Eye (tissue), 1 donor: ENCODE measurements at places on chromosomes 1 and 21.
A peak's percentile ranks its signal among the peaks of the same experiment; 100 is the strongest.

GRCh38 chr1:173507205-173507846, 30.2 kb downstream of the PRDX6 start:
- peak; percentile 86 for DNase-seq

- DNase-seq = no peak
Observed at GRCh38 chr1:13783551-13783950, 83.6 kb downstream of the PRDM2 start.

- peak; percentile 6 for DNase-seq
Observed at GRCh38 chr1:74729741-74730478, 2.9 kb downstream of the CRYZ start.

DNA sequence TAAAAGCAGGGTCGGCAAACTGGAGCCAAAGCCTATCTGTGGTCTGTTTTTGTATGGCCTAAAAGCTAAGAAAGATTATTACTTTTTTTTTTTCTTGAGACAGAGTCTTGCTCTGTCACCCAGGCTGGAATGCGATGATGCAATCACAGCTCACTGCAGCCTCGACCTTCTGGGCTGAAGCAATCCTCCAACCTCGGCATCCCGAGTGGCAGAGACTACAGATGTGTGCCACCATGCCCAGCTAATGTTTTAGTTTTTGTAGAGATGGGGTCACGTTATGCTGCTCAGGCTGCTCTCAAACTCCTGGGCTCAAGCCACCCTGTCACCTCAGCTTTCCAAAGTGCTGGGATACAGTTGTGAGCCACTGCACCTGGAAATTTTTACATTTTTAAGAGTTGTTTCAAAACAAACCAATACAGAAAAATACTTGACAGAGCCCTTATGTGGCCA, 6.5 kb upstream of the GLRX2 start:
- peak; percentile 20 for DNase-seq

DNA sequence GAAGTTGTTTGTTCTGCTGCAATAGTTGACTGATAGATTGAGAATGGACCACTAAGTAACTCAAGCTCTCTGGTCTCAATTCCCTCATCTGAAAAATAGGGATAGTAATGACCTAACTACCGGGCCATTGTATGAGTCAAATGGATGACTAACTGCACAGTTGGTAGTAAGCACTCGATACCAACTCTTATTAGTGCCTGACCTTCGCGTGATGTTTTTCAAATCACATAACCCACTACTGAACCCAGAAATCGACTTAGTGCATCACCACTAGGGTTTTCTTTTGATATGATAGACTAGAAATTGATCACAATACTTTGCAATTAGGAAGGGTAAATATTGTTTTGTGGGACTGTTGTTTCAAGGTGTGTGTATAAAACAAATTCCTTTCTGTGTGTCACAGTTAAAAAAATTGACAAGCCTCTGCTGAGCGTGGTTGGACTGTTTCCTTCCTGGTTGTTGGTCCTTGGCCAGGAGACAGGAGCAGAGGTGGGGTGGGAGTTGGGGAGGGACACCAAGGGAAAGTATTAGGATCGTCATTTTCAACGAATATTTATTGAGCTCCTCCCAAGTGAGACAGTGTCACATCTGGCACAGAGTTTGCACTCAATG, 54.0 kb upstream of the LRP8 start:
- no peak for DNase-seq

- no peak for DNase-seq
Observed at GRCh38 chr1:200962631-200963030, 60.9 kb downstream of the KIF21B start.

DNA sequence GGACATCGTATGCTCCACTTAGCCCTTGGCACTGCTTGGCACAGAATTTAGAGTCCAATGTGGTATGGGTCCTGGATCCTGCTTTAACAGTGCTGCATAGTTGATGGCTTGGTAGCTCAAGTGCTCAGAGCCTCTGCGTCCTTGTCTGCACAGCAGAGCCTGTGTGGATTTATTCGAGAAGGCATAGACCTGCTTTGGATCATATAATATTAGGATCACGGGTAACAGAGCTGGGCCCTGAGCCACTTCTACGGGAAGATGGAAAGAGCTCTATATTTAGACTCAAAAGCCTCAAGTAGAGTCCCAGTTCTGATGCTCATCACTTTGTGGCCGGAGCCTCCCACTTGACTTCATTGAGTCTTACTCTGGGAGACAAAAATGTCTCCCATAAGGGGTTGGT, 164.4 kb upstream of the EDN2 start:
- DNase-seq = no peak

DNA sequence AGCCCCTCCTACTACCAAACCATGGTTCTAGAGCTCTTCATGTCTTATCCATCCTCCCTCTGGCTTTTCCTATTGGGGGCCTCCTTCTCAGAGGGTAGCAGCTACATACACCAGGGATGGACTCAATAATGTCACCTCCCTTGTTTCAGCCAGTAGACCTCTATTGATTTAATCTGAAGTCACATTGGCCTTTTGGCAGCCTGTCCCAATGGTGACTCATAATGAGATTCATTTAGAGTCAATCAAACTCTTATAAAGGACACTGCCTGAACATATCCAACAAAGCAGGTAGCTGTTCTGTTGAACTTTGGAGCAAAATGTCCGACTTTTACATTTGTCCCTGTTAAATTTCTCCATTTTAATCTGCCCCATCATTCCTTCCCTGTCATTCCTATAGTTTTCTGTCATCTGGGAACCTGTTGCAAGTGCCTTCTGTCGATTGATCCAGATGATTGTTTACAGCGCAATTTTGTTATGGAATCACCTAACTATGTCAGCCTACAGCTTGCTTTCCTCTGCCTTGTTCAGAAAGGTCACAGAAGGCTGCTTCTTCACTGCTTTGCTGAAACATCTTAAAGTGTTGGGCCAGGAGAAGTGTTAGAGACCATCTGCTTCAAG, 105.9 kb downstream of the ETS2 start:
- no peak for DNase-seq

DNA sequence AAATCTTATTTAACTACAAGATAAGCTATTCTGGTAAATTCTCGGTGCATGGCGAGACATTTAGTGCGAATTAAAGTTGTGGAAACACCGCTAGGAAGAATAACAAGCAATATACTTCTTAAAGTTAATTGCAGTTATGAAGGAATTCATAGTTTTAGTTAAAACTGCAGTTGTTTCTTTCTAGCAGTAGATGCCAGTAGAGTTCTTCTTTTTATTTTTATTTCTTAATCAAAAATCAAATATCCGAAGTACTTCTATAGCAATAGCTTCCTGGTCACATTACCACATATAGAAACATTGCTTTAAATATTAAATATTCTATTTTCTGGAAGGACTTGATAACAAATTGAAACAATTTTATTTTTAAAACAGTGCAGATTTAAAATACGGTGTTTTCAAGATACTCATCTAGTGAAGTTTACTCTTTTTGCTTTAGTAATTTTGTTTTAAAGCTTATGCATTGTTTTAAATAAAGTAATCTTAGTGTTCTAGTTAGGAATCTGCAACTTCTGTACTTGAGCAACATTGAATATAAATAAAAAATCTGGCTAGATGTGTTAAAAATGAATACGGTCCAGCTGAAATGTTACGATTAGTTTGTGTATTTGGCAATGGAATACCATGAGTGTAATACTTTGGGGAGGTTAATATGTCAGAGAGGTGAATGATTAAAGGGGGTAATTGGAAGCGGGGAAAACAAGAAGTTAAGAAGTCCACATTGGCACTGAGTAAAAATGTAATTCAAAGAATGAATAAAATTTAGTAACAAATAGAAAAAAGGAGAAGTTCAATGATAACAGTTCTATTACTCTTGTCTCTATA, 2.7 kb upstream of the PRKACB start:
- no peak for DNase-seq

GRCh38 chr1:119564548-119564947, 57.5 kb downstream of the HSD3B1 start:
- no peak for DNase-seq

DNA sequence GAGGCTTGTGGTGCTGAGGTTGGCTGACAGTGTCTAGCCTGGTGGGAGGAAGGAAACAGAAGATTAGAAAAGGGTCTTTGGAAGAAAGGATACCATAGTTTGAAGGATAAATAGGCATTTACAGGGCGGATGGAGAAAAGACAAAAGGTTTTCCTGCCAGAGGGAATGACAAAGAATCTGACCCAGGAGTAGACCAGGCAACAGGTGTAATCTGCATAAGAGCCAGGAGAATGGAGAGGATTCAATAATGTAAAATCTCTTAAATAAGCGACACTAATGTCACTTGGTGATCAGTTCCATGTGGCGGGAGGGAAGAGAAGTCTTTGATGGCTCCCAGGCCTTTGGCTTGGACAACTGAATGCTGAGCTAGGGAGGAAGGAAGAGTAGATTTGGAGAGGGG, 9.4 kb downstream of the MECR start:
- no peak for DNase-seq

DNA sequence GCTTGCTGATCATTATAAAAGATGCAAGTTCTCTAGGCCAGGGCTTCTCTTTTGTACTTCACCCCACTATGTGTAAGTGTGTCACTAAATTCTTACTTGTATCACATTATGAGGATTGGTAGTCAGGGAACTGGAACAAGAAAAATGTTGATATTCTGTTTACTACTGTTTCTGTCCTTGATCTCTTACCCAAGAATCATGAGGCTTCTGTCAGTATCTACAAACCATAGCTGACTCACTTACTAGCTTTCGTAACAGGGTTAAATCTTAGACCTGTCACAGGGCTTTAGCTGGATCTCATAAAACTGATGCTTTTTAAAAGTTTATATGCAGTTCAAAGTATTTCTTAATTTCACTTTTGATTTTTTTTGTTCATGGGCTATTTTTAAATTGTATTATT, 681.2 kb downstream of the PLPP3 start:
- DNase-seq = no peak

DNA sequence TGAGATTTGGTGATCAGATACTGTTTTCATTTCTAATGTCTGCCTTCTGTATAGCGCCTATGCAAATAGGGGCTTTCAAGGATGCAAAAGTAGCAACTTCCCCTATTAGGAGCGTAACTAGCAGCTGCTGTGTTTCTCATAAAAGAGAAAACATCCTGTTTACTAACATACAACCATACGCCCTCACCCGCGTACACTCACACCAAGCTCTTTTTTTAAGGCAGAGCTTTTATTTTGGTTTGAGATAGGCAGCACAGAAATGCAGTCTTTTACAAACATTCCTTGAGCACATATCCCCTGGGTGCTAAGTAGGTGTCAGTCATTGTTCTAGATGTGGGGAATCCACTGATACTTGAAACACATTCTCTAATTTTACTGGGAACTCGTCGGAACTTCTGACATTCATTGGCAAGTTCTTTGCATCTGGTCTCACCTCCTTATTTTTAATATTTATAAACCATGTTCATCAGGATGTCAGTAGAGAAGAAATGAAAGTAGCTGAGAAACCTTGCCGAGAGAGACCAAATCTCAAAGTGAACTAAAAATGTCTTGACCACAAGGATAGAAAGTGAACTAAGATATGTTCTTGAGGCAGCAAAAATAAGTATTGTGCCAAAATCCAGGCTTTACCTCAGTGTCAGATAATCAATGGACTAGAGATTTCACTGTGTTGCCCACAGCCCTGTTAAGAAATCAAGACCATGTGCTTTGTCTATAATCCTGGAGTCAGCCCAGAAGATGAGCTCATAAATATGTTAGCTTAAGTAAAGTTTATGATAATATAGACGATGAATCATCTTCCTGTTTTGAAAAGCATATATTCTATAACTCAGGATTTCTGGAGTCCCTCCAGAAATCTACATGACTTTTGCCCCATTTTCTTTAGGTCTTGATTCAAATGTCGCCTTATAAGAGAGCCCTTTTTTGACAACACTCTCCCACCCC, 350.9 kb downstream of the ST6GALNAC3 start:
- peak; percentile 71 for DNase-seq

DNA sequence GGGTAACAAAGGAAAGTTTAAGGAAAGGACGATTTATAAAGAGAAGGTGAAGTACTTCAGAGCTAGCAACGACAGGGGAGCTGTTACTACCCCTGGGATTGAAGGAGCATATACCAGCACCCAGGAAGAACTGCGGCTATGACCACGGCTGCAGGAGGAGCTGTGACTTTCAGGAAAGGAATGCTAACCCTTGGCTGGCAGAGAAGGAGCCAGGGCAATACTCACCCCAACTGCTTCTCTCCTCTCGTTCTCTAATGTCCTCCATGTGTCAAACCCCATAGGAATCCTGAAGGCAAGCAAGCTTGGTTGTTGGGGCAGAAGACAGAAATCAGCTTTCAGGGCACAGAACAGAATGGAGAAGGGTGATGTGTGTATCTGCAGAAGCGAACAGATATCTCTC, 120.5 kb downstream of the TMEM53 start:
- no peak for DNase-seq

DNA sequence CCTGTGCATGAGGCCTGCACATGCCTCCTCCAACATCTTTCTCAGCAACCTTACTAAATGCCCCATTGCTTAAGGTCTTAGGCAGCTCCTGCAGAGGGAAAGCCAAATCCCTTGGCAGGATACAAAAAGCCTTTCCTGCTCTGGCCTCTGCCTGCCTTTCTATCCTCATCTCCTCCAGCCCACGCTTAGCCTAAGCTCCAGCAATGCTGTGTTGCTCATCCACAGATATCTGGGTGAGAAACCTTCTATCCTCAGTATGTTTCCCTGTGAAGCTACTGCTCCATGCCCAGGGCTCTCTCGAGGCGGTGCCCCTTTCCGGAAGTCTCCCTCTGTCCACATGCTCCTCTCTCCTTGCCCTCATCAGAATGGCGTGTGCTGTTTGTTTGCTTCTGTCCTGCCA, 37.0 kb upstream of the CCSAP start:
- no peak for DNase-seq

DNA sequence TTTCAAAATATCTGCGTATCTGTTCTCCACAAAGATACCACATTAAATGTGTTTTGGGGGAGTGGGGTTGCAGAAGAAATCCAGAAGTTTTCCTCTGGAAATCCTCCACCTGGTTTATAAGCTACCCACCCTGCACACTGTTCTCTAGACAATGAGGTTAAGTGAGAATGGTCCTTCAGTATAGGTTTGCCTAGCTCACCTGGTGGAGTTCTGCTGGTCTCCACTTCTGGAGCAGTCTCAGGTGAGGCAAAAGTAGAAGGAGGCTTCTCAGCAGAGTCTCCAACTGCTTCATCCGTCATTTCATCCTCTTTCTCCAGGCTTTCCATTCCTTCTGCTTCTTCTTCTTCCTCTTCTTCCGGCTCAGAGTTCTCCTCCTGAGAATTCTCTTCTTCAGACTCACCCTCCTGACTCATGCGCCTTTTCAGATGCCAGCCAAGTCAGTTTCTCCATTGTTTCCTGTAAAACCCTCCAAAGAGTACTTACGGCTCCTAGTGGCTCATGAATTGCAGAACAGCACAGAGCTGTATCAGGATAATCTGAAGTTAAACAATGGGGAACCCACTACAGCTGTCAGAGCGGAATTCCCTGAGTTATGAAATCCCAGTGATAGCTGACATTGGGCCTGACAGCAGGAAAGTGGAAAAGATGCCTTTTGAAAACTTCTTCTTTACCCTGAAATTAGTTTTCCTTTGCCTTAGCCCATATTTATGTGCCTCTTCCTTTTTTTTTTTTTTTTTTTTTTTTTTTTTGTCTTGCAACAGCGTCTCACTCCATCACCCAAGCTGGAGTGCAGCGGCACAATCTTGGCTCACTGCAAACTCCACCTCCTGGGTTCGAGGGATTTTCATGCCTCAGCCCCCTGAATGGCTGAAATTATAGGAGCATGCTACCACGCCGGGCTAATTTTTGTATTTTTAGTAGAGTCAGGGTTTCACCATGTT, 38.5 kb downstream of the MSTO1 start:
- DNase-seq = peak; percentile 48
